ENCODE measurements at places on chromosomes 7 and 10. TPM values are rescaled to one million over a fixed set of nuclear protein-coding genes. Genes with fewer than 3 reads are reported as not detected.

- no peak for DNase-seq
Observed at GRCh38 chr10:32318476-32318896, 28.5 kb downstream of the EPC1 start.

DNA sequence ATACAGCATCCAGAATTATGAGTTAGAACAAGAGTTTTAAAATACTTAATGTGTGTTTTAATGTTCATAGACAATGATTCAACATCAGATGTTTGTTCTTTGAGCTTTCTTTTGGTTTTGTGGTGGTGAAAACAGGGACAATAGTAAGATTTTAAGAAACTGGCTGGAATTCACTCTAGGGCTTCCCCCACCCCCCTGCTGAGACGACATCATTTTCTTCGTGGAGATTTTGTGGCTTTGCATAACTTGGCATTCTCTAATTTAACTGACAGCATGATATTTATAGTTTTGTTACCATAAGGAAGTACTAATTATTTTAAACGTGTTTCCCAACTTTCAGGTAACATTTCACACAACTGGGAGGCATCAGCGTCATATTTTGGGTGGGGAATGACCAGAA, 184.1 kb downstream of the BICC1 start:
- no peak for DNase-seq

DNA sequence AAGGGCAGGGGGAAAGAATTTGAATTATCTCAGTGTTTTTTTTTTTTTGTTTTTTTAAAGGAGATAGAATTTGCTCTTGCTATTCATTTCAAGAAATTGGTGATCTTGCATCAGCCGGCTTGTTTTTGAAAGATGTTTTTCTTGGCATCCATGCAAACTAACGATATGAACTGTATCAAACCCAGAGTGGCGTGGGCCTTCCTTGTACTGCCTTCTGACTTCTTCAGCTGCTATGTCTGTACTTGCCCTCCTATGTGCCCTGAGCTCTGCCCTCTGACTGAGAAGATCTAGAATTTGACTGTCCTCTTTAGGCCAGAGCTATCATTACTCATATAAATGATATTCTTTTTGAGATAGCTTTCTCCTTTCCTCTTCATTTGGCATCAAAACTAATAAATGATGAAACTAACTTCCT, 183.1 kb downstream of the EXOC4 start:
- no peak for DNase-seq

DNA sequence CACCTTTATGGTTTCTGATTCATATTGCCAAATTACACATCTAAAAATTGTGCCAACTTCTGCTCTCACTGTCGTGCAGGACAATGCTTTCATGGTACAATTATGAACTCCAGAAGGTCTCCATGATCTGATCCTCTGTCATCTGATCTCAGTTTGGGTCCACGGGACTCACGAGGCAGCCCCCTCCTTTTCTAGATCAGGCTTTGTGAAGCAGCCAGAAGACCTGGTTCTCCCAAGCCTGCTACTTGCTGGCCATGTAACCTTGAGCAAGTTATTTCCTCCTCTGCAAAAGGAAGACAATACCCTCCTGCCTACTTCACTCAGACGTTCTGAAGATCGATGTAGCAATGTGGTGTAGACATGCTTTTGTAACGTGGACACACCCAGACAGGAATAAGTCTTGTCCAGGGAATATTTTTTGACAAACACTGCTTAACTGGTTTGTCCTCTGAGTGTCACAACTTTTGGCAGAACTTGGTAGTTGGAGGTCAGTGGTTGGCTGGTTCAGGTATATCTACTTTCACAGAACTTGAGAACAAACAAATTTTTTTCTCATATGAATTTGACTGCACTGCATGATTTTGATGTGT, 19.6 kb downstream of the CALML3 start:
- no peak for DNase-seq

DNA sequence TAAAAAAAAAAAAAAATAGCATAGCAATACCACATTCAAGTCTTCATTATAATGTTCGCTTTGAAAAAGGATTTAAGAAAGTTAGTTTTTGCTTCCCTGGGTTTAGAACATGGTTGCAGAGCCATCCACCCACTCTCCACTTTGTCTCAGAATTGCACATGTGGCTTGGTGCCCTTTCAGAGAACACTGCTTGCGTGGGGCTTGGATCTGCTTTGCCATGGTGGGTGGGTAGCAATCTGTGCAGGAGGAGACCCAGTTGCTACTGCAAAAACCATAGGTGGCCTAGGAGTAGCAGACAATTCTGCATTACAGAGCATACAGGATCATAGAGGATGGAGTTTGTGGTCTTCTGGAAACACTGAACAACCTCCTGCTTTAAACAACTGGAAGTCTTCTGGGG, 421.4 kb upstream of the CELF2 start:
- no peak for DNase-seq

GRCh38 chr7:28999427-28999826, 41.3 kb upstream of the TRIL start:
- DNase-seq: no peak

DNA sequence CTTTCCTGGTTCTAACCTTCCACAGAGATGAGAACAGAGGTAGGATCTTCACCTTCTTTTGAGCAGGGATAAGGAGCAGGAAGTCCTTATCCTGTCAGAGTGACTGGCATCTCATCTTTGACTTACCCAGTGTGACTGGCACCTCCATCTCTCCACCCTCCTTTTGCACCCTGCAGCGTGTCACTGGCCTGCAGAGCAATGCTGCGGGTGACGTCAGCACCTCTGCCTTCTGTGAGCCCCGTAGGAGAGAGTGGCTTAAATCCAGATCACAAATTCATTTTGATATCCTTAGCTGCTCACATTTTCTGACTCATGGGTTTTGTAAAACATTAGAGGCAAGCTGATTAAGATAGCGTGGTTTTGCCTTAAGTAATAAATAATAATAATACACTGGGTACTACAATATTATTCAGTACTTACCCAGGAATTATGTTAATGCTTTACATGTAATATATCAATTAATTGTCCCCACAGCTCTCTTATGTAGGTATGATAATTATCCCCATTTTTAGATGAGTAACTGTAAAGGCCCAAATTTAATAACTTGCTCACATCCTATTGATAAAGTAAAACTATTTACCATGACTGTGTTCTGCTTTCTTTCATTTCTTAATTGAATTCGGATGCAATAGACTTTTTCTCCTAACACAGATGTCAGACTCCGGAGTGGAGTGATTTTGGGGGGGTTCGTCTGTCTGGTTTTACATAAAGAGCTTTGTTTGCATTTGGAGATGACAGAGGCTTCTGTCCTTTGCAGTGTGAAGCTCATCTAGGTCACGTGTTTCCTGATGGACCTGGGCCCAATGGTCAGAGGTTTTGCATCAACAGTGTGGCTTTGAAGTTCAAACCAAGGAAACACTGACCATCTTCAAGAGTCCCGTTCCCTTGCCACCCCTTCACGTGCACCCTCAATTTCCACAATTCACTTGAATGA, 24.9 kb downstream of the MSRB2 start:
- DNase-seq: no peak

- no peak for DNase-seq
Observed at GRCh38 chr7:107592361-107593024, 12.4 kb downstream of the BCAP29 start.

DPYSL4 gene
- 22.5 TPM for polyA plus RNA-seq

LRRTM3 gene
- polyA plus RNA-seq: 5.0 TPM

CPN1 gene
- polyA plus RNA-seq: 3.1 TPM

AIFM2 gene
- 5.1 TPM for polyA plus RNA-seq
